ENCODE measurements at places on chromosomes 3 and 15.
A peak's percentile ranks its signal among the peaks of the same experiment; 100 is the strongest.

- no peak for DNase-seq
Measured at GRCh38 chr3:183538486-183538885, 17.0 kb downstream of the KLHL6 start.

DNA sequence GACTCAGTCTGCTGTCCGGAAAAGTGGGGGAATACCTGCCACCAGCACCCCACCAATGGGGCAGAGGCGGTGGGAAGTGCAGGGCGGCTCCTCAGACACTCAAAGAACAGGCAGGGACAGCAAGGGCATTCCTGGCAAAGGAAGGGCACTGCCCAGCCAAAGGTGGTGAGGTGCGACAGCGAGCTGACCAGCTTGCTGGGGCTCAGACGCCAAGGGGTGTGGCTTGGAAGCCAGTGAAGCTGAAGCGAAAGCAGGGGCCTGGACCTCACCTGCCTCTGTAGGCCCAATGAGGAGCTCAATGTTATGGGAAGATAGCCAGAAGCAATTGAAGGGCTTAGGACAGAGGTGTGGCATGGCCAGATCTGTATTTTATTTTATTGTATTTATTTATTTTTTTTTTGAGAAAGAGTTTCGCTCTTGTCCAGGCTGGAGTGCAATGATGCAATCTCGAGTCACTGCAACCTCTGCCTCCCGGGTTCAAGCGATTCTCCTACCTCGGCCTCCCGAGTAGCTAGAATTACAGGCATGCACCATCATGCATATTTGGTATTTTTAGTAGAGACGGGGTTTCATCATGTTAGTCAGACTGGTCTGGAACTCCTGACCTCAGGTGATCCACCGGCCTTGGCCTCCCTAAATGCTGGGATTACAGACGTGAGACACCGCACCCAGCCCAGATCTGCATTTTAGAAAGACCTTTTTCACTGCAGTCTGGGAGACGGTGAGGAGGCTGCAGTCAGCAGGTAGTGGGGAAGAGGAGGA is 4.4 kb upstream of the LMAN1L start:
- no peak for DNase-seq

DNA sequence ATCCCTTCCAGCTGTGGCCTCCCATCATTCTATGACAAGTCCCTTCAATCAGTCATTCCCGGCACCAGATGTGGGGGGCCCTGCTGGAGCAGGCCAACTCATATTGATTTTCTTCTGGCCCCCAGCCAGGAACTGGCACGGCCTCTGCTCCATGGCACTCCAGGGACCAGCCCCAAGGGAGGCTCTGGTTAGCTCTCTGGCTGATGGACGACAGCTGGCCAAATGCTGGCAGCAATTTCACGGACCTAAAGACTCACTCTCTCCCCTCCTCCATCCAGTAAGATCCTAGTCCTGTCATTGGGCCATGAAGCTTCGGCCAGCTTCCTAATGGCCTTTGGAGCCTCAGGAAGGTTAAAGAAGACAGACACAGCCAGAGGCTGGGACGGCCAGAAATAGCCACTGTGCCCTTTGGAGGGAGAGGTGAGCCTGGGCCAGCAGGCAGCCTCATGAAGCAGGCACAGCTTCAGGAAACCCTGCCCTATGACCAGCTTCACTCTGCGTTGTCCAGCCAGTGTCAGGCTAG is 131.0 kb downstream of the MEX3B start:
- DNase-seq, result peak; percentile 89

- DNase-seq, result no peak
Measured at GRCh38 chr3:140470211-140470610, 207.7 kb upstream of the TRIM42 start.

DNA sequence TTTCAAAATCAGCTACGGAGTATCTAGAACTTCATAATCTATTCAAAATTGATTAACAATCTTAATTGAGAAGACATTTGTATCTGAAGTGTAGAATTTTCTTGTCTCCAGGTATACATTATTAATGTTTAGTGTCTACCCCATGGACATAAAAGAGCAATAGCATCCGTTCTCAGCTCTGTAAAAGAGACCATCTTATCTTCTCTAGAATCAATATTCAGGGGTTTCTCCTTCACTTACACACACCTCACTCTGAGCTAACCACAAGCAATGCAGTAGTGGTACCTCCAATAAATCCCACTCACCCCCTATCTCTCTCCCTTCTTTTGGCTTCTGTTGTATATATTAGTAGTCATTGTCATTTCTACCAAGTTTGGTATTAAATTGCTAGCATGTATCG is 16.2 kb downstream of the MBNL1 start:
- DNase-seq, result no peak

DNA sequence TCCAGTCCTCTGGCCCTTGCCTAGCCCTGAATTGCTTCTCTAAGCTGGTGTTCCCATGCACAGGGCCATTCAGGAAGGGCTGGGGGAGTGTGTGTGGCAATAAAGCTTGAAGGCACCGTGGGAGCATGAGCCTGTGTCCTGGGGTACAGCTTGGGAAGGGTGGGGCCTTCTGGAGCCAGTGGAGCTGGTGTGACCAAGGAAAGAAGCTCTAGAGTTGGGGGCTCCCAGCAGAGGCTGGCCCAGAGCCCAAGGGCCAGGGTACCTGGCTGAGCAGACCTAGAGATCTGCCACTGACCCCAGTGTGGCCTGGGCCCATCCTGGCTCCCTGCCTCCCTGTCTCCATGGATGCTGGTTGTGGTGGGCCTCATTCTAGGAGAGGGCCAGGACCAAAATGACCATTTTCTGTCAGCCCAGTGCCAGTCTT is 8.1 kb downstream of the ABTB1 start:
- DNase-seq, result no peak

DNA sequence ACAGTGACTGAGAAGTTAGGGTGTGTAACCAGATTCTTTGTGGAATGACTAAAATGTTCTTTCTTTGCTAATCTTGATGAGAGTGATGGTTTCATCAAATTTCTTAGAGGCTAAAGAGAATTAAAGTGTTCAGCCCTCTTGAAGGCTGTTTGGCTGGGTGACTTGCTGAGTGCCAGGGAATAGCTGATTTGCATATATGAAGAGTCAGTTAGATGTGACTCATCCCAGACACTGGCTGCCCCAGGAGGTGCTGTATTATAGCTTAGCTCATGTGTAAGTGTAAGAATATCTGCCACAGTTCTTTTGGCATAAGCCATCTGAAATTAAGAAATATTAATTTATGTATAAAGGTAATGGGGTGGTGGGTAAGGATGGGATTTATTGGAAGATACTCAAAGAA is 535.1 kb downstream of the NLGN1 start:
- peak; percentile 3 for DNase-seq

- DNase-seq, result no peak
Measured at GRCh38 chr3:154548341-154548740, 118.4 kb upstream of the GPR149 start.

GRCh38 chr15:61025308-61025707 is 203.8 kb downstream of the RORA start:
- no peak for DNase-seq

DNA sequence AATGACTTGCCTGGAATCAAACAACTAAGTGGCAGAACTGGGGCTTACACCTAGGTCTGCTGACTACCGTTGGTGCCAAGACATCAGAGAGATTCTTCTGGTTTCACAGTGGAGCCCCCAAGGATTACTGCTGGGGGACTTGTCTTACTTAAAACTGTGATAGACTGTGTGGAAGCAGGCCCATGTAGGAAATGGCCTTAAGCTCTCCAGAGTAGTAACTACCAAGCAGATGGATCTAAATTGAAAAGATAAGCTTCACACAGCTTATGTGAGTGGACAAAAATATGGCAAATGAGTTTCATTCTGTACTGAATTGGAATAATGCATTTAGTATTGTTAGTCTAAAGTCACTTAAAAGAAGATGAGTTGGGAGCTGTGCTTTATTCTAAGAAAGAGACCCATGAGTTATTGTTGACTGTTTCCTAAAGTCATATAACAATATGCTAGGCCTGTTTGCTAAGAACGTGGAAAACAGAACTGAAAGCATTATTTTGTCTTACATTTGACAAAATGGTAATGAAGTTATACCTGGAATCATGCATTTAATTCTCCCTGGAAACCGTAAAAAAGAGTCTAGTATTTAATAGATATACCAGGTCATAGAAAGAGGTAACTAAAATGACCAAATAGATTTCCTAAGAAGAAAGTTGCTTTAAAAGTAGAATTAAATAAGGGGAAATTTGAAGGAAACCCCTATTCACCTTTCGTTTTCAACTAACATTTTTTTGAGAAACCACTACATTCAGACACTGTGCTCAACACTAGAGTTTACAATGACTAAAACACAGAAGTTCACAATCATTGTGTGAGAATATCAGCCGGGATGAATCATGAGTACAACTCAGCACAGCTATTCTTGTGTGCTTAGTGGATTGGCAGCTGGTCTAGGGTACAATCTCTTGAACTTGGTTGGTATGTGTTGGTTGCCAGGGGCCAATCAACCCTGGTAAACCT is 13.0 kb upstream of the MAPK6 start:
- DNase-seq, result no peak

DNA sequence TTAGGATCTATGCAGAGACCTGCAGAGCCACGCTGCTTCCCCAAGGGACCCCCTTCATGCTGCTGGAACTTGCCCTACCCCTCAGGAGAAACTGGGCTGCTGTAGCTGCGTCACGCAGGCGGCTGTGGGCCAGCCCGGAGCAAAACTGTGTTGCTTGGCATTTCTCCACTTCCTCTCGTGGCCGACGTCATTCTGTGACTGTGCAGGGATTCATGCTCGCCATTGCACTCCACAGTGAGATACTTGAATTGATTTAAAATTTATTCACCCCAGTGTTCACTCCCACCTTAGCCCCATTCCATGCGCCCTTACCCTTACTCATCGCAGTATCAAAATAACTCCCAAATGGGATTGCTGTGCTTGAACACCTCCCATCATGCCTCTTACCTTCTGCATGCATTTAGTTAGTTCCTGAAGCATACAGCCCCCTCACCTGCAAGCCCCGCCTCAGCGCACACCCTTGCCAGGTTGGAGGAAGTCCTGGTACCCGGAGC is 45.7 kb downstream of the TMEM44 start:
- DNase-seq, result no peak

GRCh38 chr3:148625991-148626390 is 71.7 kb upstream of the AGTR1 start:
- no peak for DNase-seq

- no peak for DNase-seq
Measured at GRCh38 chr3:155743606-155744005, 1.3 kb downstream of the PLCH1 start.

DNA sequence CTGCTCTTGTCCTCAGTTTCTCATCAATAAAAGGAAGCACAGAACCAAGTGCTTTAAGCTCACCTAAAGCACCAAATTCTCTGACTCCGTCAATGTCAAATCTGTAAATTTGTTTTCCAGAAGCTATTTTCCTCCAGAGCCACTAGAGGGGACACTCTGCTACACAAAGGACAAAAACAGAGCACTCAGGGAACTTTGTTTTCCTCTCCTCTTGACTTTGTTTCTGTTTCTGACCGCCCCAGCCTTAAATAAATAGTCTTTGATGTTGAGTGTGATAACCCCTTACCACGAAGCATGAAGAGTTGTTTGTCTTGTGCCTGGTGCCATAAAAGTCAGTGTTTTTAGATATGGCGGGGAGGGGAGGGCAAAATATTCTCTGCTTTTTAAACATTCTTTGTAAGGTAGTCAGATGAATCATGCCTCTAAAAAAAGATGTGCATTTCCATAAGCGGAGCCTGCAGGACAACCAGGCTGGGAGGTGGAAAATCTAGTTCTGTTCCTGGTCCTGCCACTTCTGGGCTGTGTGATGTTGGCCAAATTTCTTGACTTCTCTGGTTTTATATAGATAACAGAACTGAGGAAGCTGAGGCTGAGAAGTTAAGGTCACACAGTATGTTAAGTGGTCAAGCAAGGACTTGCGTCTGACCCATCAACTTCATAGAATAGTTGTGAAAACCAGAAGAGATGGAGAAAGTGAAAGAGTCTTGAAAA is 7.3 kb upstream of the ZBTB38 start:
- DNase-seq, result no peak

- DNase-seq, result no peak
Measured at GRCh38 chr3:49411535-49411967, 225 bp downstream of the RHOA start.

GRCh38 chr3:178352326-178353005 is 183.8 kb upstream of the KCNMB2 start:
- peak; percentile 62 for DNase-seq

- DNase-seq, result no peak
Measured at GRCh38 chr3:132225664-132226063, 91.5 kb upstream of the ACP3 start.

- no peak for DNase-seq
Measured at GRCh38 chr15:88872106-88872505, 23.2 kb downstream of the HAPLN3 start.

- DNase-seq, result no peak
Measured at GRCh38 chr3:54066253-54066652, 56.1 kb upstream of the CACNA2D3 start.

- DNase-seq, result no peak
Measured at GRCh38 chr15:40029979-40030893, 8.7 kb downstream of the SRP14 start.

DNA sequence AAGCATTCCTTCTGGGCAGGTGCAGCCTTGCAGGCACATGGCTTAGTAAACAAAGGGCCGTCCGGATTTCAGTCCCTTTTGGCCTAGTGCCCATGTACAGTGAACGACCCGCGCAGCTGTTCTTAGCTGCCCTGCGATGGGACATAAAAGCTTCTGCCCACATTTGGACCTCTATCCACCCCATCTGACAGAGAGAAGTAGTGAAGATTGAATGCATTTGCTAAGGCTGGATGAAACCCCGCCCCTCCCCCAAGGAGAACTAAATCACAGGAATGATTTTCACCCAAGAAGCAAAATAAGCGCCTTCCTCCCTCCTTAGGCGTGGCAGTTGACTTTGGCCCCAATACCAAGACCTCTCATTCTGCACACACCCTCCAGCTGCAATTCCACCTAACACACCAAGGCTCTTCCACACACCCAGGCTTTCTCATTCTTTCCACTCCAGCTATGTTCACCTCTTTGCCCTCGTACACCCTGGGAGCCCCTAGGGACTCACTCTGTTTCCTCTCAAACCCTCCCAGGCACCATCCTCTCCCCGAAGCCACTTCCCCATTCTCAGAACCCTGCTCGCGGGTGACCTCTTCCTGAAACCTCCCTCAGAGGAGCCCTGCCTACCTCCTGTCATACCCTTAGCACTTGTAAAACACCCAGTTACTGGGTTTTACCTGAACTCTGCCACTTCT is 14.1 kb upstream of the HRH1 start:
- no peak for DNase-seq

- DNase-seq, result no peak
Measured at GRCh38 chr3:32249184-32249782, 10.8 kb downstream of the CMTM8 start.

DNA sequence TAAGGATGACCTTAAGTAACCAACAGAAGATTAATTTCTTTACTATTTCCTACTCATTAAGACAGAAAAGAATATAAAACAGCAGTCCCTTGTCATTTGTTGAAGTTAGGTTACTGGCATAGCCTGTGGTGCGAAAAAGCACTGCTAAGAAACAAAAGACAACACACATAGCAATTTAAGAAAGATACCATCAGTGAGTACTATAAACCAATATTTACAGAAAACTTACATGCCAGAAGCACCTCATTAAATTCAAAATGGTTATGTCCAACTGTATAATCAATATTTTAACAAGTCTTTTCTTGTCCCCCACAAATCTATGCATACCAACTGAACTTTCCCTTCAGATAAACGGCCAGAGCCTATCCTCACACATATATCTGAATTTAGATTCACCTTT is 42.0 kb downstream of the ANKRD28 start:
- no peak for DNase-seq

GRCh38 chr3:43499256-43499655 is 122.6 kb downstream of the ANO10 start:
- DNase-seq, result no peak
